ENCODE measurements at places on chromosomes 16 and 17. TPM values are rescaled to one million over a fixed set of nuclear protein-coding genes. Genes with fewer than 3 reads are reported as not detected.

GRCh38 chr17:77774182-77774581, 184.3 kb upstream of the TNRC6C start:
- H3K4me3 ChIP-seq = no peak overlapping the region
- no peak overlapping the region for H3K27ac ChIP-seq
- H3K4me1 ChIP-seq = peaks cover 9% of the 10 kb centered on the region
- no peak for DNase-seq
- no peaks in the 10 kb centered on the region for H3K36me3 ChIP-seq
- no peaks in the 10 kb centered on the region for H3K27me3 ChIP-seq

- H3K27ac ChIP-seq = peak overlapping the region; percentile 94
- H3K36me3 ChIP-seq = peaks cover 13% of the 10 kb centered on the region
- peak overlapping the region; percentile 14 for H3K4me3 ChIP-seq
- no peak for DNase-seq
- H3K4me1 ChIP-seq = peaks cover 46% of the 10 kb centered on the region
These were observed 681.4 kb downstream of the WWOX start for GRCh38 chr16:78780808-78781207.

KRTAP1-1 gene
- total RNA-seq = not detected

USH1G gene
- not detected for total RNA-seq

- no peaks in the 10 kb centered on the region for H3K4me1 ChIP-seq
- H3K36me3 ChIP-seq = no peaks in the 10 kb centered on the region
- H3K4me3 ChIP-seq = no peak overlapping the region
- H3K27me3 ChIP-seq = peaks cover 5% of the 10 kb centered on the region
These were observed 185.9 kb upstream of the HS3ST3A1 start for GRCh38 chr17:13787636-13788035.

GRCh38 chr17:72592967-72593325, 472.1 kb downstream of the SOX9 start:
- no peak overlapping the region for H3K4me3 ChIP-seq
- peaks cover 43% of the 10 kb centered on the region for H3K27me3 ChIP-seq
- no peak overlapping the region for H3K27ac ChIP-seq
- DNase-seq = no peak
- no peaks in the 10 kb centered on the region for H3K36me3 ChIP-seq

DNA sequence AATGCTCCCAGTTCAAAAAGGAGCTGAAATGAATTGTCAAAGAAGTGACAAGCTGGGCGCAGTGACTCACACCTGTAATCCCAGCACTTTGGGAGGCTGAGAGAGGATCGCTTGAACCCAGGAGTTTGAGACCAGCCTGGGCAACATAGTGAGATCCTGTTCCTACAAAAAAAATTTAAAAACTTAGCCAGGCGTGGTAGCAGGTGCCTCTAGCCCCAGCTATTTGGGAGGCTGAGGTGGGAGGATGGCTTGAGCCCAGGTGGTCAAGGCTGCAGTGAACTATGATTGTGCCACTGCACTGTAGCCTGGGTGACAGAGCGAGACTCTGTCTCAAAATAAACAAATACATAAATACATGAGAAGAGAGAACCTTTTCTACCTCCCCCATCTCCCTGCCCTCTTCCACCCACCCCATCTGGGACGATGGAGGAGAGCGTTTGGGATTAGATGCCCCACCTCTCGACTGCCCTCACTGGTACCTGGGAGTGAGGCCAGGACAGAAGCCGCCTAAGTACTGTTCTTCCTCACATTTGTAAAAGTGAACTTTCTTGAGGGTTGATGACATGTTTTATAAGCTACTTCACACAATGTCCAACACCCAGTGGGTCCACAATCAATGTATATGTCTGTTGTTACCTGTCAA, 2.4 kb downstream of the IL4R start:
- no peaks in the 10 kb centered on the region for H3K27me3 ChIP-seq
- peak overlapping the region; percentile 97 for H3K27ac ChIP-seq
- H3K4me3 ChIP-seq = peak overlapping the region; percentile 90
- H3K4me1 ChIP-seq = peaks cover 68% of the 10 kb centered on the region

- H3K36me3 ChIP-seq = no peaks in the 10 kb centered on the region
- H3K27ac ChIP-seq = no peak overlapping the region
- no peaks in the 10 kb centered on the region for H3K4me1 ChIP-seq
- no peak for DNase-seq
- no peak overlapping the region for H3K4me3 ChIP-seq
- peaks cover 22% of the 10 kb centered on the region for H3K27me3 ChIP-seq
These were observed 380.4 kb upstream of the CCL2 start for GRCh38 chr17:33874617-33875060.

RDM1 gene
- total RNA-seq = 4.4 TPM

PSME3IP1 gene
- 156 TPM for total RNA-seq

DNA sequence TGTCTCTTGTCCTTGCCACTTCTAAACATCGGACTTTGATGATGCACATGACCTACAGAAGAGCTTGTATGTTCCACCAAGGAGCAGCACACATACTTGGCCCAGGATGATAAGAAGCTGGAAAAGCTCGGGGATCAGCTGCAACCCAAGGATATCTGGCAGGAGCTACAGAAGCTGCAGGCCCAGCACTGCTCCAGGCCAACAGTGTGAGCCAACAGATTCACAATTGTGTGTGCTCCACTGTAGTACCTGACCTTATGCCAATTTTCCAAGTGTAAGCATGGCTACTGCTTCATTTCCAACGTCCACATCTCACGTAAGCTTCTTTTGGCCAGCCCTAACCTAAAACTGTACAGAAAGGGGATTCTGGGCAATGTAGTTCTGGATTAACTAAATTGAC, 83.4 kb downstream of the COX10 start:
- H3K4me3 ChIP-seq = no peak overlapping the region
- no peaks in the 10 kb centered on the region for H3K27me3 ChIP-seq
- H3K27ac ChIP-seq = no peak overlapping the region
- DNase-seq = no peak

KRT26 gene
- not detected for total RNA-seq

GRCh38 chr17:77441130-77441920, 300.6 kb downstream of the SEC14L1 start:
- peaks cover 99% of the 10 kb centered on the region for H3K4me1 ChIP-seq
- peaks cover 11% of the 10 kb centered on the region for H3K36me3 ChIP-seq
- peak overlapping the region; percentile 96 for H3K27ac ChIP-seq
- DNase-seq = peak; percentile 82
- no peaks in the 10 kb centered on the region for H3K27me3 ChIP-seq
- H3K4me3 ChIP-seq = peak overlapping the region; percentile 56

GRCh38 chr17:69815406-69815805, 259.6 kb upstream of the KCNJ16 start:
- no peaks in the 10 kb centered on the region for H3K36me3 ChIP-seq
- H3K4me3 ChIP-seq = no peak overlapping the region
- no peak for DNase-seq
- no peak overlapping the region for H3K27ac ChIP-seq
- no peaks in the 10 kb centered on the region for H3K27me3 ChIP-seq

DNA sequence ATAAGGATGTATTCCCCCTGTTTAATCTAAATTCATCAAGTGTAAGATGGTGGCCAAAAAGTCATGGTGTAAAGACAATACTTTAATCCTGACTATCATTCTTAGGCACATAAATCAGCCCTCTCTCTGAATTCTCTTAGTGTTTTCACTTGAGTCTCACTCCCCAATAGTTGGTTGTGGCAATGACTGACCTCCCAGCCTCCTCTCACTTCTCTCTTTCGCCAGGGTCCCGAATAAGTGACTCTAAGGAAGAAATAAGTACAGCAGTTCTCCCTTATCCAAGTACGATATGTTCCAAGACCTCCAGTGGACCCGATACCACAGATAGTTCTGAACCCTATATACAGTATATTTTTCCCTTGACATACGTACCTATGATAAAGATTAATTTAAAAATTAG, 335.3 kb downstream of the MAF start:
- H3K27ac ChIP-seq = peak overlapping the region; percentile 16
- H3K36me3 ChIP-seq = no peaks in the 10 kb centered on the region
- DNase-seq = no peak
- H3K4me1 ChIP-seq = peaks cover 69% of the 10 kb centered on the region
- no peak overlapping the region for H3K4me3 ChIP-seq

IRX3 gene
- not detected for total RNA-seq

RAB26 gene
- total RNA-seq = 0.21 TPM

Data from activated CD4-positive, alpha-beta T cell treated with anti-CD3 and anti-CD28 coated beads for 36 hours (primary cell).